ENCODE measurements at places on chromosomes 16 and 17.

DNA sequence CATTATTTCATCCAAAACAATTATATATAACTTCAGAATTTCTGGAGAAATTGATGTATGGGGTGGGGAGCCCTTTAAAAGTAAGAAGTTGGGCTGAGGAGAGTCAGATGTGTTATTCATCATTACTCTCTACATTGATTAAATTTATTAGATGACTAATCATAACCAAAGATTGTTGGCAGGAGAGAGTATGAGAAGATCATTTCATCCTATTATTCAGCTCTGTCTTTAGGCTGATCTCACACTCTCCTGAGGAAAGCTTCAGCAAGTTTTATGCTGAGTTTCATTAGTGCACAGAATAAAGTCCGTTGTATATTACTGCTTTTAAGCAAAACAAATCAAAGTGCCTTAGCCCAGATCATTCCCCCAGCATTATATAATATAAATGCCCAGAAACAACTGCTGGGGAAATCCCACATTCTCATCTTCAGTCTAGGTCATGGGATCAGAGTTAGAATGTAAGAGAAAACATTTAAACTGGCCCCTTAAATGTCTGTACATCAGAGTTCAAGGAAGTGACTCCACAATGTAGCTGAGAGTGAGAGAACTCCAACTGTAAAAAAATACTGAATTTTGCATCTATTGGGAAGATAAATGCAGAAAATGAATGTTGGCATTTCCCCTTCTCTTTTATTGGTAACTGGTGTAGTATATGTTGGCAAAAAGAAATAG, 130.1 kb upstream of the HLF start:
- no peak for DNase-seq

DNA sequence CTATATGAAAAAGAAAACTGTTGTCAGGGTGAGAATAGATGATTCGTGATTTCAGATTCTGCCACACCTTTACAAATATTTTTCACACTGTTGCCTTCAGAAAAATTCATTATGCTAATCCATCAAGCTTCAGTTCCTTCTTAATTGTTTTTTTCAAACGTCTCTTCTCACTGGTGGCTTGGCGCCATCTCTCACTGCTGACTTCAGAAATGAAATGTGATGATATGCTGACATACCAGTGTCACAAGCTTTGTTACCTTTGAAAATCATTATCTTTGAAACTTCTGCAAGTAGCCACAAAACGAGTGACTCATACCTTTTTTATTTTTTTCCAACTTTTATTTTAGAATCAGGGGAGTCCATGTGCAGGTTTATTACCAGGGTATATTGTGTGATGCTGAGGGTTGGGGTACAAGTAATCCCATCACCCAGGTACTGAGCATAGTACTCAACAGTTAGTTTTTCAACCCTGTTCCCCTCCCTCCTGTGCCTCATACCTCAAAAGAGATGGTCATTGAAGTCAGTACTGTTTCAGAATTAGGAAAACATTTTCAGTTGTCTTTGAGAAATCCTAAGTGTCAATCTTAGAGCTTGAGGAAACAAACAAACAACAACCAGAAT, 14.0 kb upstream of the KRT222 start:
- no peak for DNase-seq

- no peak for DNase-seq
Observed at GRCh38 chr17:40171750-40172149, 5.5 kb upstream of the RAPGEFL1 start.

- DNase-seq: no peak
Observed at GRCh38 chr17:19551591-19552148, 18.0 kb downstream of the SLC47A1 start.

DNA sequence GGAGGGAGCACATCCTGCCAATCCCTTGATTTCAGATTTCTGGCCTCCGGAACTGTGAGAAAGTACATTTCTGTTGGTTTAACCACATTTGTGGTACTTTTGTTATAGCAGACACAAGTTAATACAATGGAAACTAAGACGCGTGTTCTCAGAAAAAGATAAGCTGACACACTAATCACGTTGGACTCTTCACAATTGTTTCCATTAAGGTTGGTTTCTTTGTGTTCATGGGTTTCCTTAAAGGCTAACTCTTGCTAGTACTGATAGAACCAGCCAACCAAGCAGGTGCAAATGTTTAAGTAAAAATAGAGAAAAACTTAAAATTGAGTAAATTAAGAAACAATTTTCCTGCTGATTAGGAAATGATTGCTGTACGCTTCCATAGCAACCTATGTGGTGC, 59.4 kb downstream of the CMC2 start:
- no peak for DNase-seq

- DNase-seq: peak; percentile 51
Observed at GRCh38 chr17:39244600-39245570, 19.1 kb upstream of the STAC2 start.

GRCh38 chr16:81385031-81385756, 59.4 kb upstream of the CMIP start:
- no peak for DNase-seq

DNA sequence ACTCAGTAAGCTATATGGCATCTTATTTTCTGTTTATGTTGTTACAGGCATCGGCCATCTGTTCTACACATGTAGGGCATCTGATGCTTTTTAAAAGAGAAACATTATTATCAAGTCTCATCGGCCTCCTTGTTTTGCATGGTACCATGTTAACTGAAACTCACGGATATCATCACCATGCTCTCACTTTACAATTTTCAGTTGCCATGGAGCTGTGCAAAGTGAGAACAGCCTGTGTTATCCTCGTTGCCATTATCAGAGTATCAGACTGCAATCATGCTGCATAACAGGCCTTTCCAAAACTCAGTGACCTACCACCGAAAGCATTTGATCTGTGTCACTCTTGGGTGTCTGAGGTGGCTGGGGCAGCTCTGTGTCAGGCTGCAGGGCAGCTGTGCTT, 110.3 kb downstream of the C17orf67 start:
- DNase-seq: no peak

DNA sequence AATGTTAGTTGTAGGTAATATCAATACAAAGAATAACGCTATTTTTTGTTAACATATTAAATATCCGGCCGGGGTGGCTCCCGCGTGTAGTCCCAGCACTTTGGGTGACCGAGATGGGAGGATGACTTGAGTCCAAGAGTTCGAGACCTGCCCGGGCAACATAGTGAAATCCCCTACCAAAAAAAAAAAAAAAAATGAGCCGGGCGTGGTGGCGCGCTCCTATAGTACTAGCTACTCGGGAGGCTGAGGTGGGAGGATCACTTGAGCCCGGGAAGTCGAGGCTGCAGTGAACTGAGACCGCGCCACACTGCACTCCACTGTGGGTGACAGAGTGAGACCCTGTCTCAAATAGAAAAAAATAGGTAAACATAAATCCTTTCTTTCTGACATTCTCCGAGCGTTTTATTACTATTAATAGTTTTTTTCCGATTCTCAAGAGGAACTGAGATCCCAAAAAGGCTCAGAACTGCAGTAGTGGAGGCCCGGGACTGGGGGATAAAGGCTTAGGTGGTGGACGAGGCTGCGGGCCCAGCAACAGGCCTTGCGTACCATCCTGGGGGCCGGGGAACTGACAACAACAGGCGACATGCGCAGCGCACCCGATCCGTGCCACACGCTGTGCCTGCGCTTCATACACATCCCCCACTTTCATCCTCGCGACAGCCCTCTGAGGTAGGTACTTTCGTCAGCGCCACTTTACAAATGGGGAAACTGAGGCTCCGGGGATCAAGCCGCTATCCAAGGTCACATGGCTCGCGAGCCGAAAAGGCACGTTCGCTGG, 919 bp downstream of the N4BP1 start:
- no peak for DNase-seq

GRCh38 chr17:56810891-56811775, 22.6 kb downstream of the C17orf67 start:
- no peak for DNase-seq

GRCh38 chr16:50731130-50731988, 10.5 kb upstream of the CYLD start:
- no peak for DNase-seq

GRCh38 chr17:19873346-19873745, 5.6 kb upstream of the ULK2 start:
- DNase-seq: no peak

GRCh38 chr17:44331249-44331760, 6.7 kb upstream of the SLC25A39 start:
- DNase-seq: no peak
